Umbilical cord (tissue), 2 donors: ENCODE measurements at places on chromosomes 7 and 10.

DNA sequence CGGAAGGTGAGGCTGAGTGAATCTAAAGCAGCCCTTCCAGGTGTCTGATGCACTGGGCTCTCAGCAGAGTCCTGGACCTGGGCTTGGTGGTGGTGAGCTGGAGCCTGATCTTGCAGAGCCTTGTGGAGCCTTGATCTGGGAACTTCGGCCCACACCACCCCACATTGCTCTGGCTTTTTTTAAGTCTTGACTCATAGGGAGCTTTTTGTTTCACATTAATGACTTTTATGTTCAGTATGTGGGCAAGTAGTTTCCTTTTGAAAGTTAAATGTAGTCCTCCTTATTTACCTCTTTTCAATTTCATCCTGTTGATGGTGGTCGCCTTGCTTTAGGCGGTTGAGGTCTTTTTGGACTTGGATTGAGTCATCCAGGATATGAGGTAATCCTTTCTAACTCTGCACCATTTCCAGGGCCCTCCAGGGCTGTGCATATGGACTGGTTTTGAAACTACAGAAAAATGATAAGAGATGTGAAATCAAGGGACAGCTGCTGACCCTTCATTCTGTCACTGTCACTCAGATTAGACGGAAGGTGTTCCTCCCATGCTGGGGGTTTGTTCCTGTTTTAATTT lies 2.9 kb upstream of the NRAP start:
- no peak for DNase-seq

DNA sequence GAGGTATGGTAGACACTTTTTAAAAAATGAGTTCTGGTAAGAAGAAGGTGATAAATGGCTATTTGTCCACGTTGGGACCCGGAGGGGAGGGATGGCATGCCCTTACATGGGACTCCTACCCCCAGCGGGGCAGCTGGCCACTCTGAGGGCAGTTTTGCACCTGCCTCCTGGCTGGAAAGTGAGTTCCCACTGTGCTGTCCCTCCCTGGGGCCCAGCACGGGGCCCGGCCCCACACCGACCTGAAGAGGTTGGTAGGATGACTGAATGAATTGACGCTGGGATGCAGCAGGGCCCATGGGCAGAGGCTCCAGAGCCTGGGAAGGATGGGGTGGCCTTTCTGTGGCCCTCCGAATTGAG lies 601 bp upstream of the AEBP1 start:
- no peak for DNase-seq

GRCh38 chr10:59242991-59243390 lies 66.5 kb downstream of the PHYHIPL start:
- no peak for DNase-seq

- no peak for DNase-seq
Observed at GRCh38 chr7:26690135-26690805, 174.1 kb downstream of the SKAP2 start.

DNA sequence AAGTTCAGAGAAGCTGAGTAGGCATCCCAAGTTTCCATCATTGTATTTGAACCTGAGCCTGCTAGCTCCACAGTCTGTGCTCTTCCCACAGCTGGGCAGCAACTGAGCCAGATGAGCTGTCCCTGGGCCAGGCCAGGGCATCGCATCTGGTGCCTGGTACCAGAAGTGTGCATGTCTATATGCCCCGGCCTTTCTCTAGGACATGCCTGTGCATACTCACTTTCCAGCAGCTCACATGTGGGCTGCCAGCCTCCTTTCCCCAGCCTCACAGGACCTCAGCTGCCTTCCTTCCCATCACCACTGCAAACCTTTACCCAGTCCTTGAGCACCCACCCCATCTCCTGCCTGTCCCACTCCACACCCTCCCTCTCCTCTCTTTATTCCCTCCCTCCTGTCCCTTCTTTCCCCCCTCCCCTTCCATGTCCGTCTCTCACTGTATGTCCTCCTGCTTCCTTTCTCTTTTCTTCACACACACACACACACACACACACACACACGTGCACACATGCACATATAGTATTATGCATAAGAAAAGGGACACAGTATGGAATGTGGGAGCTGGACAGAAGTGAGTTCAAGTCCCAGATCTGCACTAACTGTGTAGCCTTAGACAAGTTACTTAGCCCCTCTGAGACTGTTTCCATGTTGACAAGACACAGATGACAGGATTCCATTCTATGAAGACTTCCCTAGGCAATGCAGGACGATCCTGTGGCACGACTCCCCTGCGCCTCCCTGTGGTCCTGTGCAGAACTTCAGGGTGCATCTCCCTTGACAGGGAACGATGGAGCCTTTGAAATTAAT lies 10.9 kb downstream of the CDHR1 start:
- DNase-seq: peak; percentile 6
